ENCODE measurements at places on chromosomes 5 and 9. TPM values are rescaled to one million over a fixed set of nuclear protein-coding genes. Genes with fewer than 3 reads are reported as not detected.

GRCh38 chr5:85604378-85604777 lies 1013.4 kb upstream of the COX7C start:
- DNase-seq = no peak

Gene LTC4S
- not detected for total RNA-seq

GRCh38 chr5:148540647-148541046 lies 113.7 kb downstream of the HTR4 start:
- no peak for DNase-seq

Gene SHB
- total RNA-seq = 1.2 TPM
